ENCODE measurements at places on chromosomes 5 and 9.

DNA sequence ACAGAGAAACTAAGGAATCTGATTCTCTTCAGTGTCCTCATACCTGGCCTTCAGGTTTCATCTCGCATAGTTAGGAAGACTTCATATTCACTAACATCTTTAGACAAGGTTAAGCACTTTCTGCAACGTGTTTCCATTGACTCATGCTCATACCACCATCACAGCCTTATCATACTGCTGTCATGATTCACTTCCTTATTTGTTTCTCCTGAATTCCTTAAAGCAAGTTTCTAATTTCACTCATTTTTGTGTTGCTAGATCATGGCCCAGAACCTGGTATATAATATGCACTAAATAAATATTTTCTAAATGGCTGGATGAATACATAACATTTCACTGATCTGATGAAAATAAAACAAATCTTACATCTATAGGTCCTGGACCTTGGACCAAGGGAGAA lies 472.9 kb downstream of the PRELID2 start:
- DNase-seq = peak; percentile 65

- DNase-seq = no peak
These were observed 20.5 kb downstream of the SLC1A1 start for GRCh38 chr9:4510546-4511322.

DNA sequence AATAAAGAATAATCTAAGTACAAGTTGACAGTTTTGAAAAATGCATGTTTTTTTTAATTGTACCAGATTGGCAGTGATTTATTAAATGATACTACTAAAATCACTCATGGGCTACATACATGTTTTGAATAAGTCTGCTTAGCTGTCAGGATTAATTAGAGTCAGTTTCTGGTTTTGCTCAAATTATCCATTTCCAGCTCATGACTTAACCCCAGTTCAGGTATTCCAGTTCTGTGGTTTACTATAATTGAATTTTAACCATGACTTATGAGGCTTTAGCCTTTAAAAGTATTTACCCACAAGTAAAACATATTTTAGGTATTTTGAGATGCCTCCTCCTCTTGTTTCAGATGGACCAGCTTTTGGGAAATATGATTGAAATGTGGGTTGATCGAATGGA lies 17.8 kb upstream of the LRRC70 start:
- no peak for DNase-seq

GRCh38 chr5:65061250-65061973 lies 292.7 kb downstream of the CWC27 start:
- no peak for DNase-seq

DNA sequence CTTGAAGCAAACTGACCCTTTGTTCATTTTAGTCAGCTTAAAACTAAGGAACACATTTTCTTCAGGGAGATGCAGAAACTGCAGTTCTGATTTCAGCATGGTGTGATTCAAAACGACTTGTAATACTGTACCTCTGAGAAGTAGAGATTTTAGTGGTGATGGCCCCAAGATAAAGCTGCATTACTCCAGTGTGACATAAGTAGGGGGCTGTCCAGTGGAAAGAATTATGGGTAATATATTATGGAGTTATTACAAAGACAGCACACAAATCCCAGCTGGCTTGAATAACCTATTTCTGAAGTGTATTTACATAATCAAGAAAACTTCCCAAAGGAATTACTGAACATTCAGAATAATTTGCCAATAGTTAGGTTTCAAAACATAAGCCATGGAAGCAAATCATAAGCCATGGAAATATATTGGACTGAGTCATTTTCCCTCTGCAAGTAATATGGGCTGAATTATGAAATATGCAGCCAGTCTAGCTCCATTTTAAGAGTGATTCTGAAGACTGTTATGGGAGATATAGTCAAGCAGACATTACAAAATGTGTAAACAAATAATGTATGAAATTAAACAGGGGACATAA lies 133.7 kb upstream of the FBXL17 start:
- no peak for DNase-seq

GRCh38 chr5:157295247-157295646 lies 29.3 kb downstream of the CYFIP2 start:
- DNase-seq = no peak

DNA sequence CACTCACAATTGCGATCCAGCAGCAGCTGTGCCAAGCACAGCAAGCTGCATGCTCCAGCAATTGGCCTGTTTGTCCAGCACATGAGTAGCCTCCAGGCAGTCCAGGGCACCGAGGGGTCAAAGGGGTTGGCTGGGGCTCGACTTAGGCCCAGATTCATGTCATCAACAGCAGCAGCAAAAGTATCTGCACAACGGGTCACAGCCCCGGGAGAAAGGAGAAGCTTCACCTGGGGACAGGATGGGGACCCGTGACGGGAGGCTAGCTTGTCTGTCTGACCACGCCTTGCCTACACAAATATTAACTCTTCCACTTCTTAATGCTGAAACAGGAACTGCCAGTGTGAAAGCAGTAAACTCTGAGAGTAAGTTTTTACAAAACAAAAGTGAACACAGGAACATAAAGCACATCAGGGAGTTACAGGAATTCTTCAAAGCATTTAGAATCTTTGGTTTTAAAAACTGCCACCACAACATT lies 191.2 kb downstream of the PIK3R1 start:
- DNase-seq = no peak

GRCh38 chr5:104646416-104646815 lies 1083.8 kb upstream of the NUDT12 start:
- DNase-seq = no peak

DNA sequence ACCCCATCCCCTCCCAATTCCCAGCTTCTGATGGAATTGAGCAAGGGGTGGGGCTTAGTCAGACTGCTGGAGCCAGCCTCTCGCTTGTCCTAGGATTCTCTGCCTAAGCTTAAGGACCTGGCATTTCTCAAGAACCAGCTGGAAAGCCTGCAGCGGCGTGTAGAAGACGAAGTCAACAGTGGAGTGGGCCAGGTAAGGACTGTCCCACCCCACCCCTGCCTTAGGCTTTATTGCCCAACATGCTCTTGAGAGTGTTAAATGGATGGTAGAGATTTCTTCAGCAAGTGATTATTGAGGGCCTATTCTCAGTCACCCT lies 1.1 kb downstream of the SLC35A4 start:
- no peak for DNase-seq

GRCh38 chr5:1414311-1415058 lies 30.8 kb downstream of the SLC6A3 start:
- DNase-seq = no peak

GRCh38 chr5:158819095-158819494 lies 280.6 kb downstream of the EBF1 start:
- DNase-seq = no peak

DNA sequence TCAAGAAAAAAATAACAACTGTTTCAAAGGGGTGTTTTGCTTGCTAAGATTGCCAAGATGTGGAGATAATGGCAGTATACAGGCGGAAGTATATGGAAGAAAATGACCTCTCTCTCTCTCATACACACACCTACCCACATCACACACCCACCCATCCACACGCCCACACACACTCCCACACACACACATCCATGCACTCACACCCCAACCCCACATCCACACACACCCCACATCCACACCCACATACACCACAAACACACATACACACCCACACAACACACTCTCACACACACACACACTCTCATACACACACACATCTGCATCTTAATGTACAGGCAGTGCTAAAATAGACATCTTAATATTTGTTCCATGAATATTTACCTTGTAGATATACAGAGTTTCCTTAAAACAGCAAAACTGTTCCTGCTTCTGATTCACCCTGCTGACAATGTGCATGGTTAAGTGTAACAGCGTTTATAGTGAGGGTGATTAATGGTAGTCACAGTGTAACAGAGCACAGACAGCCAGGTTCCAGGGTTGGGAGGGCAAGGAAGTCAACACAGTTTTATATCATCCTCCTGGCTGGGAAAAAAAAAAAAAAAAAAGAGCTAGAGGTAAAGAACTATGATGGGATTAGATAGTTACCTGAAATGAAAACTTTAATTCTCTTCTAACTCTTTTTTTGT lies 8.3 kb downstream of the BHMT2 start:
- no peak for DNase-seq

GRCh38 chr5:172692981-172693380 lies 51.9 kb downstream of the NEURL1B start:
- DNase-seq = no peak

DNA sequence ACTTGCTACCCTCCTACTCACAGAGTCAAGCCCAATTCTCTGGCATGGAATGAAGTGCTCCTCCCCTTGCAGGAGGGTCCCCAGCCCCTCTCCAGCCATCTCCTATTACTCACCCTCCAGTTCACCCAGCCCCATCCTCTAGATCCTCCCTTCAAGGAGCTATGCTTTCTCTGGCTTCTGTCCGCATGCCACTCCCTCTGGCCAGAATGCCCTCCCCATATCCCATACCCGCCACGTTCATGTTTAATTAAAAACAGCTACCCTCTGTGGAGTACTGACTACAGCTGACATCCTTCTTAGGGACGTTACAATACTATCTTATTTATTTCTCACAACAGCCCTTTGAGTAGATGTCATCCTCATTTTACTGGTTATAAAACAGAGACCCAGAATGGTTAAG lies 3.0 kb downstream of the F2R start:
- no peak for DNase-seq

- no peak for DNase-seq
These were observed 318.1 kb upstream of the PIK3R1 start for GRCh38 chr5:67897431-67897830.

- DNase-seq = no peak
These were observed 6.9 kb downstream of the YTHDC2 start for GRCh38 chr5:113520429-113520828.

- no peak for DNase-seq
These were observed 311.7 kb downstream of the YTHDC2 start for GRCh38 chr5:113825176-113825575.

GRCh38 chr9:110340306-110340705 lies 2.6 kb upstream of the TXNDC8 start:
- no peak for DNase-seq

DNA sequence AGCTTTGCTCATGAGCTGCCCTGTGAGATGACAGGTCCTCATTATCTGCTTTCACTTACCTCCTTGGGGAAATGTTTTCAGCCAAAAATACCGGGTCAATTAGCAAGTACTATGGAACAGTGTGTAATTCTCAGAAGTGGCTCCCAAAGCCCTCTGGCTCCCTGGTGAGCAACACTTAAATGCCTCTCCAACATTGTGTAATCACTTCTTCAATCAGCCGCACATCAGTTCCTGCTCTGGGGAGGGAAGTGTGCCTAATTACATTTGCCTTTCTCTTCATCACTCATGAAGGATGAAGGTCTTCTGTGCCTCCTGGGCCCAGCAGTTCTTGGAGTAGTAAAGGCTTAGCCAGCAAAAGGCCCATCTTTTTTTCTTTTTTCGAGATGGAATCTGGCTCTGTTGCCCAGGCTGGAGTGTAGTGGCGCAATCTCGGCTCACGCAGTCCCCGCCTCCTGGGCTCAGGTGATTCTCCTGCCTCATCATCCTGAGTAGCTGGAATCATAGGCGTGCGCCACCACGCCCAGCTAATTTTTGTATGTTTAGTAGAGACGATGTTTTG lies 23.1 kb downstream of the NIM1K start:
- DNase-seq = no peak

DNA sequence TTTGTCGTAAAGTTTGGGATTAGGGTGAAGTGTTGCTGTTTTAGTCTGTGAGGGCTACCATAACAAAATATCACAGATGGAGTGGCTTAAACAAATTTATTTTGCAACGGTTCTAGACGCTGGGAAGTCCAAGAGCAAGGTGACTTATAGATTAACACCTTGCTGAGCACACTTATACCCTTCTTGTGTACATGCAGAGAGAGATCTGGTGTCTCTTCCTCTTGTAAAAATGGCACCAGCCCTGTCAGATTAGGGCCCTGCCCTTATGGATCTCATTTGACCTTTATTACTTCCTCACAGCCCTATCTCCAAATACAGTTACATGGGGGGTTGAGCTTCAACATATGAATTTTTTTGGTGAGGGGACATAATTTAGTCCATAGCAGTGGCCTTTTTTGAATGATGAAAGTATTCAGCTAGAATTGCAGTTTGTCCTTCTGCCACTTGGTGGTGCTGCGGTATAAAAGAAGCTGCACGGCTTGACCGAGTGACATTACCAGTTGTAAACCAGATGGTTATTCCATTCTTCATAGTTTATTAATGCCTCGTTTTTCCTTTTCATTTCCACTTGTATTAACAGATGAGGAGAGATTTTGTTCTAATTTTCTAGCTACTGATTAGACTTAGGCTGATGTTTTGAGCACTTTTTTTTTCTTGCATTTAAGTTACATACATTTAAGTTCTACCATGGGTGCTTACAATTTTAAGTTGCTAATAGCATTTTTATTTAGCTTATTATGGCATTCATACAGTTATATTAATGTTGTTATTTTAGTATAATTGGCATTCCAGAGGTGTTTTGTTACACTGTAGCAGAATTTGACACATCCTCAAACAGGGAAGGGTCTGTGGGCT lies 19.4 kb downstream of the DCP2 start:
- peak; percentile 50 for DNase-seq

GRCh38 chr5:32808783-32809182 lies 97.7 kb downstream of the NPR3 start:
- DNase-seq = no peak

- no peak for DNase-seq
These were observed 605.0 kb downstream of the MTRR start for GRCh38 chr5:8473827-8474568.

DNA sequence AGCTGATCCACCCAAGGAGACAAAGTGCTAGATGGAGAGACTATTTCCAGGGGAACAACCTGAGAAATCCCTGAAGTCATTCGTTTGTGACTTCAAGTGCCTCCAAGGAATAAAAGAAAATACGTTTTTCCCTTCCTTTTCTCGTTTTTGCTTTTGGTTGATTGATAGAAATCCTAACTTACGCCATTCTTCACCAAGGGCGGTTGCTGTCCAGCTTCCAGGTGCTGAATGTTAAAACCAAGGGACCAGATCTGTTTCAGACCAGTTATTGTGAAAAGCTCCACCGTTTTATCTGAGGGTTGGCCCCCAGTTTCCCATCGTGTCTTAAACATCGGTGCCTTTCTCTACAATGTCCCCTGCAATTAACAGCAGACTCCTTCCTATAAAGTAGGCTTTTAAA lies 600.7 kb upstream of the SGCD start:
- no peak for DNase-seq

DNA sequence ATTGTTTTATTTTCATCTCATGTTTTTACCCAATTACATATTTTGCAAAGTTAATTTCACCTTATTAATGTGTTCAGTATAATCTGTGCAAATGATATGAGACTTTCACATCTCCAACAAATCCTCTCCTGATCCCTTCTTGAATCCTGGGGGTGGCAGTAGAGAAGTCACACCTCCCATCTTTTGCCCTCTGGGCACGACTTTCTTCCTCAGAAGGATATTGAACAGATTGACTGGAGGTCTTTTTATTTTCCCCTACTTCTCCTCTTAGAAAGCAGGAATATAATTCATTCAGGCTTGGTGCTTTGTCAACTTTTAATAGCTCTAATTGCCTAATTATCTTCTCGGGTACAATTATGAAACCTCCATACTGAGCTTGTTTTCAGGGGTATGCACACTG lies 1037.1 kb upstream of the NUDT12 start:
- DNase-seq = no peak

- DNase-seq = no peak
These were observed 9.0 kb downstream of the C9 start for GRCh38 chr5:39355324-39355723.

GRCh38 chr5:43874772-43875171 lies 271.8 kb downstream of the NNT start:
- peak; percentile 4 for DNase-seq

- DNase-seq = no peak
These were observed 33.5 kb upstream of the JADE2 start for GRCh38 chr5:134491841-134492442.

- DNase-seq = no peak
These were observed 14.3 kb downstream of the DEPDC1B start for GRCh38 chr5:60685700-60686099.
